Stimulated activated CD4-positive, alpha-beta T cell treated with anti-CD3 and anti-CD28 coated beads, Interleukin-1b, Interleukin-23, amount 100 ng/mL, for 24 hours (primary cell): ENCODE measurements at places on chromosomes 7 and 10.

DNA sequence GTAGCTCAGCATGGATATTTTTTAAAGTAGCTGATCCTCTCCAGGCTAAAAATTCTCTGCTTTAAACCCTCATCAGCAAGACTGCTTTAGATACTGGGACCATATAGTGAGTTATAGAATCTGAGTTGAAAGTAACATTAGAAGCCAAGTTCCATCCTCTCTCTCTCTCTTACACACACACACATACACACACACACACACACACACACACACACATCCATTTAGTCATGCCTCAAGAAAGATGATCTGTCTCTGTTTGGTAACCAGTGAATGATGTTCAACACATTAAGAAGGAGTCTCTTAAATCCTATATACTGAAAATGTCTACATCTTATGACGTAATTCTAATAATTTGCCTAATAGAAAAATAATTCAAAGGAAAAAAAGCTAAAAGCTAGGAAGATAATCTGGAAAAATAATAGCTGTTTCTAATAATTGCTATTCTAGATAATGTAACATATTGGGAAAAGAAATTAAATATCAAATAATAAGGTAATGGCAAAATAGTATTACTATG lies 16.9 kb upstream of the ATP6V0A4 start:
- no peak for DNase-seq

GRCh38 chr7:69817121-69817520 lies 218.8 kb downstream of the AUTS2 start:
- DNase-seq = no peak

GRCh38 chr7:115356139-115356746 lies 434.3 kb downstream of the MDFIC start:
- DNase-seq = no peak

- no peak for DNase-seq
These were observed 29.9 kb downstream of the CALML5 start for GRCh38 chr10:5469353-5470061.

DNA sequence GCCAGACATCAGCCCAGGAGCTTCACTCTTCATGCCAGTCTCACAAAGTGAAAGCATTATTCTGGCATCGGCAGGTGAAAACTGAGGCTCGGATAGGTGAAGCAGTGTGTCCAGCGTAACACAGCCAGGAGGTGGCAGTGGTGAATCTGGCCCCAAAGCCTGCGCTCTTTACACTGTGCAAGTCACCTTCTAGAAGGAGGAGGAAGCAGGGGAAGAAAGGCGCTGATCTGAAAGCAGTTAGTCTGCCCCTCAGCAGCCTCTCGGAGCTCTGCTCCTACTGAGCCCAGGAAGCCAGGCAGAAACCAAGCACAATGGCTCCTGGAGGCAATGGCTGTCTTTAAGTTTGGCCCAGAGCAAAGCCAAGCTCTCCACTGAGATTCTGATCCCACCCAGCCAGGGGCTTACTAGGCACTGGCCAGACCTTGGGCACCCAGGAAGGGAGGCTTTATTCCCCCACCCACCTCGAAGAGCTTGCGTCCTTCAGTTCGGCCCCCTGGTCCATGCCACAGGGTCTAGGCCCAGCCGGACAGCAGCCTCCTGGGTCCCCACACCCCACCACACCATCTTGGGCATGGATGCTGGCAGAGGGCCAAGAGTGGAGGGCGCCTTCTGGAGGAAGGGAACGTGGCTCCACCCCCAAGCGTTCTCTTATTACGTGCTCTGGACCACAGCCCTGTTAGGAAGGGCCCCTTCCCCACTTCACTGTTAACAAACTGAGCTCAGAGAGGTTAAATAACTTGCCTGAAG lies 104.5 kb downstream of the GRID1 start:
- DNase-seq = no peak

DNA sequence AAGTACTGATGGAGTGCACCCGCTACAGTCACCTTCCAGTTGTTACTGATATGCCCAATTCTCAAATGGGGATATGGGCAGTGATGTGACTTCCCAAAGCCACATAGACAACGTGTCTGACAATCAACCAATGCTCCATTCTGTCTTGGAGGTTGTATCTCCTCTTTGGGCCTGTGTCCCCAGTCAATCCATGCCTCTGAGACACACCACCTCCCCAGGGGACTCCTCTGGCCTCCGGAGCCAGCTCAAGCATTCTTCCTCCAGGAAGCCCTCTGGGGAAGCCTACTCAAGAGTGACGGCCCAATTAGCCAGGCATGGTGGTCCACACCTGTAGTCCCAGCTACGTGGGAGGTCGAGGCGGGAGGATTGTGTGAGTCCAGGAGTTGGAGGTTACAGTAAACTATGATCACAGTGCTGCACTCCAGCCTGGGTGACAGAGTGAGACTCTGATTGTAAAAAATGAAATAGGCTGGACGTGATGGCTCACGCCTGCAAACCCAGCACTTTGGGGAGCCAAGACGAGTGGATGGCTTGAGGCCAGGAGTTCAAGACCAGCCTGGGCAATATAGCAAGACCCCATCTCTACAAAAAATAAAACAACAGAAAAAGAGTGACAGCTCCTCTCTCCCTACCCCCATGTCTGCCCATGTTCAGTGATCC lies 99.5 kb upstream of the TNRC18 start:
- DNase-seq = no peak

- no peak for DNase-seq
These were observed 170.2 kb downstream of the SEM1 start for GRCh38 chr7:96539471-96539870.

DNA sequence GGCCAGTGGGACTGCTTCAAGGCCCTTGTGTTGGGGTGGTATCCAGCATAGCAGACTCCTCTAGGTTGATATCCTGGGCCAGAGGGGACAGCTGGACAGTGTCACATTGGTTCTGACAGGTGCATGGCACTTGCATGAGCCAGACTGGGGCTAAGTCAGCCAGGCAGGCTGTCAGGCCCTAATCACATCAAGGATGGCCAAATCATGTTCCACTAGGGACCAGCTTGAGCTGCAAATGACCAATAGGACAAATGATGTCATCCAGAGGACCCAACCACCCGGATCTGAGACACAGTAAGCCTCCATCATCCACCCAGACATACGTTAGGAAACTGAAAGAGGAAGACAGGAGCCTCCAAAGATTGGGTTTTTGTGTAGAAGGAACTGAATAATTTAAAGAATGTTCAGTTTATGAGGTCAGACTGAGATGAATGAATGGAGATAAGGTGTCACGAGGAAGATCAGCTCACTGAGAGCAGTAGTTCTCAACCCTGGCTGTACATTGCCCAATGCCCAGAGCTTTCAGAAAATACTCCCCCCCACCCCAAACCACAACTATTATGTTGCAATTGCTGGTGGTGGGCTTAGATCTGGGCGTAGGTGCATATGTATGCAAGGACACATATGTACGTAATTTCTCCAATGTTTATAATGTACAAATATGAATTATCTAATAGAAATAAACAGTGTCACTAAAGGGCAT lies 75.2 kb upstream of the INHBA start:
- no peak for DNase-seq

- DNase-seq = no peak
These were observed 42.8 kb upstream of the RHOBTB1 start for GRCh38 chr10:60986791-60987190.
